ENCODE measurements at places on chromosomes 4 and X.

DNA sequence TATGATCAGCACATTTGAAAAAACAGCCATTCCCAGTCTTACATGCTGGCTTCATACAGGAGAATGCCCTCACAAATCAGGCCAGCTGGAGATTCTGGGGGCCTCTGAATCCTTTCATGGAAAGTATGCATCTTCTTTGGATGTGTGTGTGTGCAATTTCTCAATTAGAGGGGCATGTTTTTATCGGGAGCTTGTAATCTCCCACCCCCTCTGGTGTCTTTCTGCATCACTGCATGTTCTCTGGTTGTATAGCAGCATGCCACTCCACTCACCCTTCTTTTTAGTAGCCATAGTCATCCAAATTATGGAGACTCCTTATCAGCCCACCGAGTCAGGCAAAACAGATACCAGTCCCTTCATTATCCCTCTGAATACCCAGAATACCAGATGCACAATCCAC lies 282.2 kb upstream of the SLIT2 start:
- no peak for DNase-seq

DNA sequence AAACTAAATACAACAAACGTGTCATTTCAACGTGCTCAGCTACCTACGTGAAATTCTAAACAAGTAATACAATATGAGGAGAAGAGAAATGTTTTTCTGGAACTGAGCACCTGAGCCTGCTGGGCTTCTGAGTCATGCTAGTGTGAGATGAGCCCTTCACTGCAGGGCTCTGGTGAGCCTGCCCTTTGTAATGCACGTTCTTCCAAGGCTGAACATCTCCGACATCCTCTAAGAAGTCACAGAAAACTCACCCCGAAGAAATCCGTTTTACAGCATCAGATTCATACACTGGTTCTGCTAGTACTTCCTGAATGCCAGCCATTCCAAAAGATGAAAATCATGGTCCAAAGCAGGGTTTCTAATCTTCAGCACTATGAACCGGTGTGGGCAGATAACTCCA lies 157.1 kb downstream of the AMELX start:
- no peak for DNase-seq

DNA sequence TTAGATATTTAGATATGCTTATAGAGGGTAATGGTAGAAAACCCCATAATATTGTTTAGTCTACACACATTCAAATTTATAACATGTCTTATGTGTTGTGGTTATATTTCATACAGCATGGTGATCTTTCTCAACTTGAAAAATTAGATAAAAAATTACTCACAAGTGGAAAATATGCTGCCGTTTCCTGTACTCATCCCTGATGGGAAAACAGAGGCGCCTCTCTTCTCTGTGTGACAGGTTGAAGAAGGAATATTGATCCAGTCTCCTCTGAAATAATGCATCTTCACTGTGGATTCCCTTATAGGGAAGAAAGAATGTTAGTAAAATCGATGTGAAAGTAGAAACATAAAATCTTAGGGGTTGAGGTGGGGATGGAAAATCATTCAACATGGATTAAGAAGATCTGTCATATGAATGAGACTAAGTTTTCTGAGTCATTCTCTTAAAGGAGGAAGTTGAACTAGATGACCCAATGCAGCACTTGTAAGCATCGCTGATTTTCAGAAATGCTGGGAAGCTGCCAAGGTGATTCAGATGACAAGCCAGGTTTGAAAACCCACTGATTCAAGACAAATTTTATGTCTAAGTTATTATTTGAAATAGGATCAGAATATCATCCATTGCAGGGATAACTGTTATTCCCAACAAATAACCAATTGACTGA lies 70.7 kb downstream of the ANKRD50 start:
- no peak for DNase-seq

DNA sequence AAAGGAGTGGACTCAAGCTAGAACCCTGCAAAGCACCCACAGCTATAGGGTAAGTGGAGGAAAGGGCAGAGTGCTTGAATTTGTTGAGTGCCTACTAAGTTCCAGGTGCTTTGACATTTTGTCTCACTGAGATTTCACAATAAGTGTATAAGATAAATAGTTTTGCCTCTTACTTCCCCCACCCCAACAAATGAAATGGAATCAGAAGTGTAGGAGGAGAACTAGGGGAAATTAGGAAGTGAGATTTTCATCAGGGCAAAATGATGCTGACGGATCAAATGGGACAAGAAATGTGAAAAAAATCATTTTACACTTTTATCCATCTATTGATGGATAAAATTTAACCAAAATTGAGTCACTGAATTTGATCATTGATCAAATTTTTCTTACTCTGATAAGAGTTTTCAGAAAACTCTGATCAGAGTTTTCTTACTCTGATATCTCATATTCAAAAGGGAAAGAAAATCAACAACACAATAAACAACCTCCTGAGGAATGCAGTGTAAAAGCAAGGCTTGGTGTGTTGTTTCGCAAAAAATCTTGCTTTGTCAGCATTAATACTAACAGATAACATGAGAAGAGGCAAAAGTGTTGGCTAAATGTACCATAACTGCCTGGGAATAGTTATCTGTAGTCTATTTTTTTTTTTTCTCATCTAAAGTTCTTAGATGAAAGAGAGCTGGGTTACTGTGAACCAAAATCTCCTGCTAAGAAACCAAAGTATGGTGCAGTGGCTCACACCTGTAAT lies 24.9 kb downstream of the PLAC8 start:
- no peak for DNase-seq

- DNase-seq, result no peak
Observed at GRCh38 chrX:45778616-45779015, 577.9 kb upstream of the DIPK2B start.

- no peak for DNase-seq
Observed at GRCh38 chr4:26055855-26056254, 141.8 kb downstream of the SMIM20 start.

DNA sequence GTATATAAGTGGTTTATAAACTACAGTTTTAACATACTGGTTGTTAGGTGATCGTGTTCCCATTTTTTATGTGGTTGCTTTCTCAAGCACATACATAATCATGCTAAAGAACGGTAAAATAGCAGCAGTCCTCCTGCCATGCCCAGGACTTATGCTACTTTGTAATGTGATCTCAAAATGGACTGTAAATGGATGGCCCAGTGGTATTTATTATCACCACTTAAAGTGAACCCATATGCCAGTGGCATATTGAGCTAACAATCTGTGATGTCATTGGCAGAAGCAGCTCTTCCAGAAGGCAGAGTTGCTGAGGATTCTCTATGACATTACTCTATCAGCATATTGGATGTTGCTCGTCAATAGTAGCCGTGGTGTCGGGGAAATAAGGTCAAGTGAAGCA lies 28.6 kb downstream of the ANK2 start:
- no peak for DNase-seq

- no peak for DNase-seq
Observed at GRCh38 chr4:165440415-165441158, 61.8 kb downstream of the CPE start.

DNA sequence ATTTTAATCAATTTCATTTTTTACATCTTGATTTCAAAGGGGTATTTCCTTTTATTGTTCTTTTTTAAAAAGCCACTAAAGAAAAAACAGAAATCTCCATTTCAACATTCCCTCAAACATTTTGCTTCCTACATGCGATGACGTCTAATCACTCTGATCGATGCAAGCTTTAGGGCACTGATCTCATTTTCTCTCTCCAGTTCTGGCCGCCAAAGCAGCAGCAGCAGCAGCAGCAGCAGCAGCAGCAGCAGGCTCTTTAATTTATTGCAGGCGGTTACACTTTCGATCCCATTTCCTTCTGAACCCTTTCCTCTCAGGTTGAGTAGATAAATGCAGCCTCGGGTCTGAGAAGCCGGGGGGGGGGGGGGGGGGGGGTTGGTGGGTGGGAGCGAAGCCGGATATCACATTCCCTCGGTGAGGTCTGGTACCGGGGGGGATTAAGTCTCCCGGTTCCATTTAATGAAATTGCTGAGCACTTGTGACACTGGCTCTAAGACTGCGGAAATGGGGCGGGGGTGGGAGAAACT lies 3.4 kb upstream of the PCDH7 start:
- DNase-seq, result no peak

DNA sequence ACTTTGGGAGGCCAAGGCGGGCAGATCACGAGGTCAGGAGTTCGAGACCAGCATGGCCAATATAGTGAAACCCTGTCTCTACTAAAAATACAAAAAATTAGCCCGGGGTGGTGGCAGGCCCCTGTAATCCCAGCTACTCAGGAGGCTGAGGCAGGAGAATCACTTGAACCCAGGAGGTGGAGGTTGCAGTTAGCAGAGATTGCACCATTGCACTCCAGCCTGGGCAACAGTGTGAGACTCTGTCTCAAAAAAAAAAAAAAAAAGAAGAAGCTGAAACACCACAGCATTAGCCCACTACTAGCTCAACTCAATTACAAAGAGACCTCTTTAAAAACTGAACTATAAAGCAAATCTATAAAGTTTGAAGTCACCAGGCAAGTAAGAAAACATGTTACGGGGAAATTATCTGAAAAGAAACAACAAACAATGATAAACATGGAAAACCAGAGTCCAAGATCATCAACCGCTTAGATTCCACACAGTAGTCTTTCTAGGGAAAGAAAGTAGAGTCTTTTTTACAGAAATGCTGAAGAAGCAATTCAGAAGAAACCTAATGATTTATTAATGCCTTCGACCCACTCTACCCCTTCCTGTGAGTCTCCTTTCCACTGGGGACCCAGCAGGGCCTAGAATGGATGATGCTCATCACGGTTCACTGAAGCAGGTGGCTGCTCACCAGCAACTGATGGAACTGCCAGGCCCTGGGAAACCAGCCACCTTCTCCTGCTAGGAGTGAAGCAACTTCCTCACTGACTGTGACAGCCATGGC lies 6.6 kb downstream of the SAT1 start:
- DNase-seq, result no peak

DNA sequence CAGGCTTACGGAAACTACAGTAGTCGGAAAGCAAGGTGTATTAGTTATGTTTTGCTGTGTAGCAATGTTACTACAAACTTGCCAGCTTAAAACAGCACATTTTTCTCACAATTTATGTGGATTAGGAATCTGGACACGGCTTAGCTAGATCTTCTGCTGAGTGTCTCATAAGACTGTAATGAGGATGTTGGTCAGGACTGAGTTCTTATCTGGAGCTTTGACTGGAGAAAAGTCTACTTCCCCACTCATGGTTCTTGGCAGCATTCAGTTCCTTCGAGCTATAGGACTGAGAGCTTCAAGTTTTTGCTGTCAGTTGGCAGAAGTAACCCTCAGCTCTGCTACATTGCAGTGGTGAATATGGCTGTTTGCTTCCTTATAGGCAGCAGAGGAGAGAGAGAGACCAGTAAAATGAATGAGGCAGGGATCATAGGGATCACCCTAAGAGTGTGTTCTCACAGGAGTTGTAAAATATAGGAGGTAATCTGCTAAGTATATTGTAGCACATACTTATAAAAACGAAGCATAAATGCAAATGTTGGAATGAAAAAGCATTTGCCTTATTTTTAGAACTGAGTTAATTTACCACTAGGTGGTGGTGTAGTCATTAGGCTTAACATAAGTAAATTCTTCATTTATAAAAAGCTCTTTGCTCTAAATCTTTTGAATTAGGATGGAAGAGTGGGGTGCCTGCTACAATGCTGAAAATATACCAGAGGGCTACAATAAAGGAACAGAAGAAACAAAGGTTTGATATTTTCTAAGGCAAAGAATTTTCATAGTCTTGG lies 38.6 kb downstream of the ALG13 start:
- DNase-seq, result no peak

GRCh38 chr4:160038615-160039014 lies 935.7 kb downstream of the RAPGEF2 start:
- no peak for DNase-seq

DNA sequence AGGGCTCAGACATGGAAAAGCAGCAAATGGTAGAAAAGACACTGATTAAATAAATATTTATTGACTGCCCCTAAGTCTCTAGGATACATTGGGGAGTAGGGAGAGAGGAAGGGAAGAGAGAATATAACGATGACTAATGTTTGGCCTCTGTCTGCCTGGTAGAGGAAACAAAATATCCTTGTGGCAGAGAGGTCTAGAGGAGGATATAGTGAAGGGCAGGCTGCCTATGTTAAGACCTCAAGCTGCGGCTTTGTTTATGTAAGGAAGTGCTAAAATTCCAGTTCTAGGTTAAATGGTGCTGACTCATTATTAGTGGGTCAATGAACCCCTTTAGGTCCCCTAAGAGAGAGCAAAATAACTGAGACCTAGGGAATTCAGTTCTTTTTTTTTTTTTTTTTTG lies 427.3 kb upstream of the FTHL17 start:
- DNase-seq, result no peak

DNA sequence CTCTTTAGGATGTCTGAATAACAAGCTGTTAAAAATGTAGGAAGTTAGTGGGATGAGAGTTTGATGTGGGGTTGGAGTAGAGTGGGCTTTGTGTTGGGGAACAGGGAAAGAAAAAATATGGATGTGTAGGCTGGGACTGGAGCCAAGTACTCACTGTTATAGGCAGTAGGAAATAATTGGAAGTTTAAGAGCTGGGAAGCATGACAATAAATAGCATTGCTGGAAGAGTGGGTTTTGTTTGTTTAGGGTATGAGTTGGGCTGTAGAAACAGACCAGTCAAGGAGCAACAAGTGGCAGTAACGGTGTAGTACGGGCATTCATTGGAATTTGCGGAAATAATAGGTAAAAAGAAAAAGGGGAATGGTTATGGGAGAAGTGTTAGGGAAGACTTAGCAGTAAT lies 81.6 kb downstream of the KDM6A start:
- DNase-seq, result no peak

DNA sequence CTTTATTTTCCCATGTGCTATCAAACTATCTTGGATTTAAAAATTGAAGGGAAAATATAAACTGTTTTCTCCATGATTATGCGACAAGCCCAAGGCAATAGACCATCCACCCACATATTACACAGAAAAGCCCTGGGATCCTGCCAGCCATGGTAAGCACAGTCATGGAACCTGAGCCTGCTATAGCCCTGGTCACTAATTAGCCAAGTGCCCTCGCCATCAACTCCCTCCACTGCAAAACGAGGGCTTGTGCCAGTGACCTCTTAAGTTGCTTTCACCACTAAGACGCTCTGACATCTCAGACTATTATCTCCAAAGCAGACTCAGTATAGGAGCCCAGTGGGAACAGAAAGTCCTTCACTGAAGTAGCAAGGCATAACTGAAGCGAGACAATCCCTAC lies 69.2 kb downstream of the NLGN4X start:
- no peak for DNase-seq

DNA sequence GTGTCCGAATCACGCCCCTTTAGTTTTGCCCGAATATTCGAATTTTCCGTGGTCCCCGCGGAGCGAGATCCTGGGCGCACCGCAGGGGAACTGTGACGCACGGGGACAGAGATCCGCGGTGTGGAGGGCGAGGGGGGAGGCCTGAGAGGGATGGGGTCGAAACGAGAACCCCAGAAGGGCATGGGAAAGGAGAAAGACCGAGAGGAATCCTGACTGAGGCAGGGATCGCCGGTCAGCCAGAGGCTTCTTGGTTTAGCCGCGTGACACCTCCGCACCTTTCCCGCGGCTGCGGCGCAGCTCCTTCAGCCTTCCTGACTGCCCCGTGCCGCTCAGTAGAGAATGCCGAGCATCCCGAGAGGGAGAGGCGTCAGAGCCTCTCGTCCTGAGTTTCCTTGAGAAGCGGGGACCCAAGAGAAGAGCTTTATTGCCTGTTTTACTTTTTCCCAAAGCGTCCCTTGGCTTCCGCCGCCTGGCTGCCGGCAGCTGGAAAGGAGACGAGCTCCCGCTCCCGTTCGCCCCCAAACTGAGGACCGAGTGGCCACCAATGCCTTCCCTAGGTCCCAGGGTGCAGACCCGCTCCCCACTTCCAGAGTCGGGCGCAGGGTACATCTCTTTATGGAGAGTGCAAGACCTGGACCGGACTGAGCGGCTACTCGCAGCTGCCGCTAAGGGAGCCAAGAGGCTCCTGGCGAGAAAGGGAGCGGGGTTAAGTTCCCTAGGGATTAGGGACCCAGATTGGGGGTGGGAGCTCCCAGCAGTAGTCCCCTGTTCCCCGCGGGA lies 911 bp upstream of the GPR50 start:
- no peak for DNase-seq
